Activated CD4-positive, alpha-beta T cell treated with anti-CD3 and anti-CD28 coated beads, Interleukin-2, amount 50 U/mL, for 1 hour (primary cell): ENCODE measurements at places on chromosomes 16 and 17.

DNA sequence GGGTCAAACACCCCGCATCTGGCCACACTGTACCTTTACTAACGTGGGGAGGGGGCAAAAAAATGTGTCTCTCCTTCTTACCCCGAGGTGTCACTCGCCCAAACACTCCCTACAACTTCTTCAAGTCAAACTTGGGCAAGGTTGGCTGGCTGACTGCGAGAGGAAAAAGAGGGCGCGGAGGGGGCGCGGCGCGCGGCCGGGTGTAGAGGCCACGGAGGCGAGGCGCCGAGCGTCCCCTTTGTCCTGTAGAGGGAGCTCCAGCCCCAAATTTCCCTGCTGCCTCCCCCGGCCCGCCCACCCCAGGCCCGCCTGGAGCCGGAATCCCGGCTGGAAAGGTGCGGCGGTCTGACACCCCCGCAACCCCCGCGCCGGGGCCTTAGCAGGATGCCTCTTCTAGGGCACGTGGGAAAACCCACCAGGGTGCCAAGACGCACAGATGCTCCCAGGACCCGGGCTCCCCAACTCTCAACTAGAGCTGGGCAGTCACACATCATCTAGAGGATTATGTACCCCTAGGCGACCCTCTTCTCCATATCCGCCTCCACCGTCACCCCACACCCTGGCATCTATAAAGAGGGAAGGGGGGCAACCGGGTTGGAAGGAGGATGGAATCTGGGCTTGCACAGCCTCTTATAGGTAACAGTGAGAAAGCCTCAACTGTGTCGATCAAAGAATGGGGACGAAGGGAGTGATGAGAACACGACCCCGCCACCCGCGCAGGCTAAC lies 4.2 kb downstream of the IRX3 start:
- DNase-seq = no peak

GRCh38 chr17:61466246-61466645 lies 14.0 kb downstream of the TBX4 start:
- no peak for DNase-seq

DNA sequence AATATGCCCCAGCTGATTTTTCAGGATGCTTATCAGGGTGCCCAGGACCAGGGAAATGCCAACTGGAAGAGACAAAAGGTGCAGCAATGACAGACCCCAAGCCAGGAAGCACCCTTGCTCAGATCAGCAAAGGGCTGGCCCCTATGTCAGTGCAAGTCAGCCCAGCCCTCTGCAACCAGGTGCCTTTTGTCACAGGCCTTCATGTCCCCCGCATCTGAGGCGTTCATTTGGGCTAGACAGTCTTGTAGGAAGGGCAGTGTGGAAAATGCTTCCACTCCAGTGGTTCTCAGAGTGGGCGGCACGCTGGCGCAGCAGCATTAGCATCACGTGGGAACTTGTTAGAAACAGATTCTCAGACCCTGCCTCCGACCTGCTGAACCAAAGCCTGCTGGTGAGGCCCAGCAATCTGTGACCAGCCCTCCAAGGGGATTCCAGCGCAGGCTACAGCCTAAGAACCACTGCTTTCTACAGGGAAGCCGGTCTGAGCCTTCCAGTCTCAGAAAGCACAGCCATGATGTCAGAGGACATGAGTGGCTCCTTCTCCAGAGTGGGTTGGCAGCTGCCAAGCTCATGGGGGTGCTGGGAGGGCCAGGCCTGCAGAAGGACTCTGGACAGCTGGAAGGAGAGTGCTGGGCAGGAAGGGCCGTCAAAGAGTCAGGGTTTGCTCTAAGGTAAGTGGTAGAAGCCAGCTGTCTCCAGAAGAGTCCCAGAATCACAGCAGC lies 13.1 kb downstream of the SLC47A2 start:
- no peak for DNase-seq

DNA sequence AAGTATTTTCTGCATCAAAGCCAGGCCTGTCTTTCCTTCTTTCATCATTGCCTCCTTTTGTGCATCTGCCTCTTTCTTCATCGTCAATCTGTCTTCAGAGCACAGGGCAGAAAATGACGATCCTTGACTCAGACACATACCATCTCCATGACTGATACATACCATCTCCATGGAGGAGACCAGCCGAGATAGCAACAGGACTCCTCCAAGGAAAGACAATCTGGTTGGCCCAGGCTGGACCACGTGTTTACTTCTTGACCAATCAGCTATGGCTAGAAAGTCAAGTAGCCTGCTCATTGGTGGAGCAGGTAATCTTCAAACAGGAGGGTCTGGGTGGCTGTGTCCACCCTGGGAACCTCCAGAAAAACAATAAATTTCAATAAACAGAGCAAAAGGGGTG lies 164.6 kb downstream of the CPPED1 start:
- no peak for DNase-seq

GRCh38 chr16:73217654-73218053 lies 169.7 kb upstream of the ZFHX3 start:
- DNase-seq = no peak

- no peak for DNase-seq
Observed at GRCh38 chr17:66858226-66859083, 23.5 kb downstream of the CACNG5 start.

DNA sequence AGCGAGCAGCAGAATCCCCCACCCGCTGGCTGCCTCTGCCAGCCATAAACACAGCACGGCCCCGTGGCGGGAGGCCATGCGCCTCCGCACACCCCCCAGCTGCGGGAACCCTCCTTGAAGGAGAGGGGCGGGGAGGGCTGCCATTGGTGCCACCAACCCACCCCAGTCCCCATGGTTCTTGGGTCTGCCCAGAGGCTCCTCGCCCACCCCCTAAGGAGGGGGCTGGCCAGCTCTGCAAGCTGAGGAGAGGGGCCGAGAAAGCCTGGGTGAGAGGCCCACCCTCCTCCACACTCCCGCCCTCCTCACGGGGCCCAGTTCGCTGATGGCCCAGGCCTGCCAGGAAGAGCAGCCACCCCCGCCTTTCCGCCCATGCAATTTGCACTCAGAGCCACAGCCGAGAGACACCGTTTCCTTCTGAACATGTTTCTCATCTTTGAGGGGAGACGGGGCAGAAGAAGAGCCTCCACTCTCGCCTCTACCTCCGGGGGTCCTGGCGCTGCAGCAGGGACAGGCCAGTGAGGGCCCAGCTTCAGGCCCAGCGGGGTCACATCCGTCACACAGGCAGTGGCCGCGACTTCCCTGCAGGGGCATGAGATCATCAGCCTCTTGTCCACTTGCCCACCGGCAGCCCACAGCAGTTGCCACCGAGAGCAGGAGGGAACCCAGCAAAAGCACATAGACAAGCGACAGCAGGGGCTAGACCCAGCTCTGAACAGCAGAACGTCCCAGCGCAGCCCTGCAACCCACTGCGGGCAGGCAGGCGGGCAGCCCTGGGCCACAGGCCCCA lies 23.0 kb downstream of the KATNB1 start:
- no peak for DNase-seq

GRCh38 chr17:42041619-42042018 lies 8.8 kb downstream of the C17orf113 start:
- no peak for DNase-seq

- no peak for DNase-seq
Observed at GRCh38 chr17:32240750-32241149, 24.9 kb upstream of the RHBDL3 start.

- no peak for DNase-seq
Observed at GRCh38 chr17:49984776-49985175, 10.2 kb downstream of the DLX3 start.

DNA sequence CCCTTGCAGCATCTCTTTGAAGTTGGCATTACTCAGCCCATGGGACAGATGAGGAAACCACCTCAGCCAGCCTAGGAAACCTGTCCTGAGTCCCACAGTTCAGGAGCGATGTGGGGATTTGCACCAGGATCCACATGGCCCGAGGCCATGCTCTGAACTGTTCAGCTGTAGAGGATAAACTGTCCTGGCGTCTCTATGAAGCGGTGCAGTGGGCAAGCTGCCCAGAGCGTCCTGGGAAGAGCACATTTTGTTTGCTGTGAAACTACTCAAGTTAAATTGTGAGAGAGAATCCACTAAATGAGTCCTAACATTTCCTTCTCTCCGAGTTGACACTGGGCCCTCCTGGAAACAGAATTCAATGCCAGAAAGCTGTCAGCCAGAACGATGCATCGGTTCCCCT lies 276.6 kb upstream of the TNRC6C start:
- DNase-seq = no peak

- DNase-seq = no peak
Observed at GRCh38 chr17:82959242-82959930, 119.6 kb upstream of the ZNF750 start.

GRCh38 chr16:11700264-11701029 lies 32.2 kb downstream of the SNN start:
- DNase-seq = no peak

DNA sequence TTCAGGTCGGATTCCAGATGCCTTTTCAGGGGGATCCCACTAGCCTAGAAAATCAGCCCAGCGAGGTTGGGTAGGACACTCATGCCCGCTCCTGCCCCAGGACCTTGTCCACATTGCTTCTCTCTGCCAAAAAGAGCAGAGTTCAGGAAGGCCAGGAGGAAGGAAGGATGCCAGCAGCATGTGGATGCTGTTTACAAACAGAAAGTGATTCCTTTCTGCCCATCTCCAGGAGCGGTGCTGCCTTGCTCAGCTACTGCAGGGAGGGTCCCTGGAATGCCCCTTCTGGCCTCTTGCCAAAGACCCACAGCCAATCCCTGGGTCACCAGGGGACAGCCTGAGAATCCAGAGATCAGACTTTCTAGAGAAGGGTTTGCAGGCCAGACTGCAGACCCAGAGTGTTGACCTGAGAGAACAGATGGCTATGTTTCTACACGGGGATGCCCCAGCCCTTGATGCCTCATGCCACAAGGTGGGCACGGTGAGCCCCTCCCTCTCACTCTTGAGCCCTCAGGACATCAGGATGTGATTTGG lies 32.3 kb upstream of the EMP2 start:
- no peak for DNase-seq

GRCh38 chr16:1776991-1777374 lies 4.0 kb upstream of the MRPS34 start:
- no peak for DNase-seq

- no peak for DNase-seq
Observed at GRCh38 chr16:49600976-49601375, 227.4 kb downstream of the C16orf78 start.
